ENCODE measurements at places on chromosomes 11 and 22.

DNA sequence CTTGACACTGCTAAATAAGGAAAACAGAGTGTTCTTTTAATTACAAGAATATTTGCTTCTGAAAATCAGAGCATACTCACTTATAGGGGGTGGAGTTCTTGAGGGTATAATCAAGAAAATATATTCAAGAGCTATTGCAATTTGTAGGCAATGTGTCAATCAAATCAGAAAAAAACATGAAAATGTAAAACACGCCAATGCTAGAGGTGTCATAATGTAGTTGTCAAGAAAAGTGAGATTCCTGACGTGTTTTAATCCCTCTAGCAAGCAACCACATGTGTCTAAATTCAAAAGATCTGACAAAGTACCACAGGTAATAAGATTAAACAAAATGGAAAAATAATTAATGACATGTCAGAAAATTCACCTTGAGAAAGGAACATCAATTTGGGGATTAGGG, 1440.7 kb upstream of the RAG2 start:
- DNase-seq, result no peak

DNA sequence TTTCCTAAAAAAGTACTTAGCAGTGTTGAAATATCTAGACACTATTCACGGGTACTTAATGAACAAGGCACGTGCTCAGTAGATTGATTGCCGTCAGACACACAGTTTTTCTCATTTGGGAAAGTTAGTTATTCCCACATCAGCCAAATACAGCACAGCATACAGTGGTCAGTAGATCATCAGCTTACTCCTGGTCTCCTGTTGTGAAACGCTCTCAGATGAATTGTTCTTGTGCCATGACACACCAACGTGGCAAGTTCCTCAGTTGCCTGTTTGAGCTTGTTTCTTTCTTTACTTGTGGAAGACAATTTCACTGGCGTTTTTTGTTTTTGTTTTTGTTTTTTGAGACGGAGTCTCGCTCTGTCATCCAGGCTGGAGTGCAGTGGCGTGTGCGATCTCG, 8.6 kb downstream of the TAB1 start:
- no peak for DNase-seq

DNA sequence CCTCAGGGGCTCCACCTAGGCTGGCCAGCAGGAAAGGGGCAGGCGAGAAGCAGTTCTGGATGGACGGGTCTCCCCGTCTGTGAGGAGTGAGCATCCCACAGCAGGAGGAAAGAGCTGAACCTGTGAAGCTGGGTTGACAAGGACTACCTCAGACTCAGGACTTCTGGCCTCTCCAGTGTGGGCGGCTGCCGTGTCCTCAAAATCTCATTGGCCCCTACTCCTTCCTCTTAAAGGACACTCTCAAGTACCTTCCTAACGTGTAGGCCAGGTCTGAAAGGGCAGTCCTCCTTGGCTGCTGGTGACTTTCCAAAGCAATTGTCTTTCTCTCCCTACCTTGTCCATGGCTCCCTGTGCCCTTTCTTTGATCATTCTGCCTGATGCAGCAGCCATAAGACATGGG, 107.0 kb upstream of the AKIP1 start:
- DNase-seq, result no peak

- no peak for DNase-seq
Observed at GRCh38 chr11:10091314-10092045, 202.5 kb downstream of the SBF2 start.

Data from head of caudate nucleus (tissue), 42 donors.